ENCODE measurements at places on chromosomes 6 and 20.

DNA sequence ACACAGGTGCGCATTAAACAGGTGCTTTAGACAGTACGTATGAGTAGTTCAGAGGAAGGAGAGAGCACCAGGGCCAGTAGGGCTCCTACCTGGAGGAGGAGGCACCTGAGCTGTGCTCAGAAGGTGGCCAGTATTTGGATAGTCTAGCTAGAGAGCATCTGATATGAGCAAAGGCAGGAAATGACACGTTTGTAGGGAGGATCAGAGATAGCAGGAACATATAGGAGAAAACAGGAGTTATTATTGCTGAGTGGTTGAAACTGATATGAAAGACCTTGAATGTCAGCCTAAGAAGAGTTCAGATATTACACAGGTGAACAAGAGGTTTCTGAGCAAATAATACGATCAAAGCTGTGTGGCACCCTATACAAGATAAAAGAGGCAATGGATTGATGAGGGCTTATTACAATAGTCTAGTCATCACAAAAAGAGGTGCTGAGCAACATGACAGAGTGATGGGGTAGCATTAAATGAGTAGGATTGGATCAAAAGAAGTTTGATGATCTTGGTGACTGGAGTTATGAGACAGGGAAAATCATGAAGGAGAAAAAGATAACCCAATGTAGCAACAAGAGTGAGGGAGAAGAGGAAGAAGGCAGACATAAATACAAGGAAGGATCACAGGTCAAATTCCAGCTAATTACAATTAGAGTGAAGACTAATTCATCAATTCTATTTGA lies 69.8 kb upstream of the HIVEP1 start:
- no peak for DNase-seq

GRCh38 chr20:4306206-4306605 lies 290.8 kb upstream of the RNF24 start:
- no peak for DNase-seq

DNA sequence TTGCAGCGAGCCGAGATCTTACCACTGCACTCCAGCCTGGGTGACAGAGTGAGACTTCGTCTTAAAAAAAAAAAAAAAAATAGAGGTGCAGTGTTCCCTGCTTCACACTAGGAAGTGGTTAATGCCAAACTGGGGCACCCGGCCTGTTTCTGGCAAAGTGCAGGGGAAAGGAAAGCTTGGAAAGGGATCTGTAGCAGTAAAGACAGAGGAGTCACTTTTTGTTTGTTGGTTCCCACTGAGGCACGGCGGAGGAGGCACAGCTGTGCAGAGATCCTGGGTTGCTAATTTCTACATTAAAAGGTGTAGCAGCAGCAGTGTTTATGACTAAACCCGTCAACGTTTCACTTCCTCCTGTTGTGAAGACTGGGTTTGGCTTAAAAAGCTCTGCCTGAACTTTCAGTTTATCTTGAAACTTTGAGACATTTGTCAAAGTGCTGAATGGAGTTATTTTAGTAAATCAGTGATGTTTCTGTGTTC lies 125.6 kb downstream of the CARMIL1 start:
- DNase-seq: no peak

DNA sequence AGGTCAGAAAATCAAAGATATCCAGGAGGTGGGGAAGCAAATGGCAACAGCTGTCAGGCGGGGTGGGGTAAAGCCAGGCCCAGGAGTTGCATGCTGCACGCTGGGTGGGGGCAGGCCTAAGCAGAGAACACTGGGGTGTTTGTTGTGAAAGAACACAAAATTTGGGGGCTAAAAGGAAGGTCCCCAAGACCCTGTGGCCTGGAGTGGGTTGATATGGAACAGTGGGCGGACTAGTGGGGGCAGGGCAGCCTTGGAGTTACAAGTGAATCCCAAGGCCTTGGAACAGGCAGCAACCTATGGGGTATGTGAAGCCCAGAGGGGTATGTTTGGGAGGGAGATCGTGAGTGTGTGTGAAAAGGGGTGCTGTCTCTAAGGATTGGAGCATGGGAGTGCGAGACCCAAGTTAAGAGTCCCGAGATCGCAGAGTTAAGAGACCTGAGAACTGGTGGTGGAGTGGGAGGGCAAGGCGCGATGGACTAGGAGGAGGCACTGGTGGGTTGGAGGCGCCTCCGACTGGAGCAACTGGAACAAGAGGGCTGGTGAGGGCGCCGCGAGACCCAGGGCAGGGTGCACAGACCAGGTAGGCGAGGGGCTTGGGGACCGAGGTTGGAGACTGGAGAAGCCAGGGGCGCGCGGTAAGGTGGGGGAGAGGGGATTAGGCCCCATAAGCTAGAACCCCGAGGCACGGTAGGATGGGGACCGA lies 658 bp downstream of the CUL7 start:
- DNase-seq: no peak

DNA sequence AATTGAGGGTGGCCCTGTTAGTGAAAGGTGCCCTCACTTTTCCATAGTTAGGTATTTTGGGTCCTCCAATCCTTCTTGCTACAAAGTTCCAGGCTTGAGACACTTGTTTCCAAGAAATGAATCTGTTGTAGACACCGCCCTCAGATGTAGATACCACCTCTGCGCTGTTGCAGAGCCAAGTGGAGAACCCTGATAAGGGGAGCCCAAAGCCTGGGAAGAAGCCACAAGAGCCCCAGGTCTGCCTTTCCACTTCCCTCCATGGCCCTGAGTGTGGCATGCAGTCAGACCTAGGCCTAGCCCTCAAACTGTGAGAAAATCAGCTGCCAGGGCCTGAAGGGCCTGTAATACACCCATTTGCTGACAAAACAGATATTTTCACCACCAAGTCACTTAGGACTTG lies 37.1 kb downstream of the DTD1 start:
- no peak for DNase-seq

GRCh38 chr6:89047473-89047872 lies 33.1 kb upstream of the PNRC1 start:
- DNase-seq: no peak

GRCh38 chr20:49282584-49283171 lies 4.8 kb upstream of the ZNFX1 start:
- DNase-seq: no peak

DNA sequence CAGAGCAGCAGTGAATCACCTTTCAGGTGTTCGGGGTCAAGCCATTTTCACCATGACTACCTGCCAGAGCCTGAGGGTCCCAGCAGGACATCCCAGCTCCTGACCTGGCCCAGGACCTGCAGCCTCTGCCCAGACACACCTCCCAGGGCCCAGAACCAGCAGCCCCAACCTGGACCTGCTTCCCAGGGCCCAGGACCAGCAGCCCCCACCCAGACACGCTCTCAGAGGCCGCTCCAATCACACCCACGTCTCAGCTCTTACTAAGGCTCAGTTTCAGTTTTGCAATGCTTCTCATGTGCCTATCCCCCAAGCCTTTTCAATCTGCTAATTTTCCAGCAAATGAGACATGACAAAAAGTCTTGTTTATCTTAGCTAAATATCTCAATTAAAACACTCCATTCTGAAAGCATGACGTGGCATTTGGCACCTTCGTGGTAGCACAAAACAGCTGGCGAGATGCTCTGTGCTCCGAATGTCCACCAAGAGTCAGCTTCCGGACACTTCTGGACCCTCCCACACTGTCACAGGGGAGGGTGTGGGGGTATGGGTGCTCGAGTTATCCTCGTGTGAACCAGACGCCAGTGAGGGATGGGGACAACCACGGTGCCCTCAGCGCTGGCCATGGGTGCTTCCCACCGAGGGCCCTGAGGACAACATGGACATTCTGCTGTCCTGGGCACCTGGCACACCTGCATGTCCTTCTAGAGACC lies 253.2 kb downstream of the DLL1 start:
- no peak for DNase-seq
